ENCODE measurements at places on chromosomes 2 and 18. TPM values are rescaled to one million over a fixed set of nuclear protein-coding genes. Genes with fewer than 3 reads are reported as not detected.

- DNase-seq = peak; percentile 85
Observed at GRCh38 chr2:202780514-202781021, 91.0 kb downstream of the ICA1L start.

DNA sequence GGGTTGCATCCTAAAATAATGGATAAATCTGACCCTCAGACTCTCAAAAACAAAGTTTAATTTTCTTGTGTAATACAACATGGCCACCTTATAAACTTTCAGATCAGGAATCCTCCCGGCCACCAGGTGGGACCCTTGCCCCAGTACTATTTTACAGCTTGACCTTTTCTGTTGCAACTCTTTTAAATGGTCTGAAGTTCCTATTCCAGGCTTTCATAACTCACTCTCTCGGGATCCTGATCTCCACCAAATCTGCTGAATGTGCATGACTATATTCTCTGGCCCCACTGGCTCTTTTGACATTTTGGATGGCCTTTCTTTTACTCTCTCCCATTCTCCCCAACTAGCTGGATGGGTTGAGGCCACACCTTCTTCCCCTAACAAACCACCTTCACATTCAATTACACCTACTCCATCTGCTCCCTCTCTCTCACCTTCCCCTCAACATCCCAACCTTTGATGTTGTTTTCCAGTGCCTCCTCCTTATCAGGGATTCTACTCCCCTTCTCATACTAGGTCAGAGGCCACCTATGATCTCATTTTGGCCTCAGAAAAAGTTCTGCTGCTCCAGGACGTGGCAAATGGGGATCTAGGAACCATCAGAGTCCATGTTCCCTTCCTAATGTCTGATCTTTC lies 70.8 kb downstream of the SESTD1 start:
- no peak for DNase-seq

DNA sequence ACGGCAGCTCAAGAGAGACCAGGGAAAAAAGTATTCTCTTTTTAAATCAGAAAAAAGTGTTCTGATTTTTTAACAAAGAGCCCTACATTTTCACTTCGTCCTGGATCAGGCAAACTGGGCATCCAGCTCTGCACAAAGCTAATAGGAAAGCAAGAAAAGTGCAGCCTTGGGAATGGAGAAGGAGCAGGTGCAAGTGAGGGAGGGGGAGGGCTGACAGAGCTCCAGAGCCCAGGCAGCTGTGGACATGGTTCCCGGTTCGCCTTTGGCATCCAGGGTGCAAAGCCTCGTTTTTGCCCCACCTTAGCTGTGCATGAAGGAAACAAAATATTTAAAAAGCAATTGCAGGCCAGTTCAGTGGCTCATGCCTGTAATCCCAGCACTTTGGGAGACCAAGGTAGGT lies 82.2 kb downstream of the FAM124B start:
- DNase-seq = no peak

DNA sequence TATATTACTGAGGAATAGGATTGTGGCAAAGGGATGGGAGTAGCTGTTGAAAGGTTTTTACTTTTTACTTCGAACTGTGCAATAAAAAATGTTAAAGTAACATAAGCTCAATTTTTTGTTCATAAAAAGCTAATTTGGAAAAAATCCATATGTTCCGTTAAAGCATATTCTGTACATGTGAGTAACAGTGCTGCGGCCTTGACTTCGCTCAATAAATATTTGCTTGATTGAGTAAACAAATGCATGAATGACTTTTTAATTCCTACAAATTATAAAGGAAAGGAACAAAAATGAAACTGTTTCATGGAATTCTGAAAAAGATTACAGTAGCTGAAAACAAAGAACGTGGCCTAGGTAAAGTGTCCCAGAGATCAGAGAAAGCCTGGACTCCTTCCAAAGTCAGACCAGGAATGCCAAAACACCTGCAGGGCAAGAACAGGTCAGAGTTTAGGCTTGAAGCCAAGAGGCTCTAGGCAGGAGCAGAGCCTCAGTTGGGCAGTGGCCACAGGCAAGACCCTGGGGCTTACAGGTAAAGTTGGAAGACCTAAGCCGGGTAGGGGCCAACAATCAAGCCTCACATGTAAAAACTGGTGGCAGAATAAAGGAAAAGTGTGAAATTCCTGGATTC lies 44.3 kb upstream of the FIGN start:
- no peak for DNase-seq

DNA sequence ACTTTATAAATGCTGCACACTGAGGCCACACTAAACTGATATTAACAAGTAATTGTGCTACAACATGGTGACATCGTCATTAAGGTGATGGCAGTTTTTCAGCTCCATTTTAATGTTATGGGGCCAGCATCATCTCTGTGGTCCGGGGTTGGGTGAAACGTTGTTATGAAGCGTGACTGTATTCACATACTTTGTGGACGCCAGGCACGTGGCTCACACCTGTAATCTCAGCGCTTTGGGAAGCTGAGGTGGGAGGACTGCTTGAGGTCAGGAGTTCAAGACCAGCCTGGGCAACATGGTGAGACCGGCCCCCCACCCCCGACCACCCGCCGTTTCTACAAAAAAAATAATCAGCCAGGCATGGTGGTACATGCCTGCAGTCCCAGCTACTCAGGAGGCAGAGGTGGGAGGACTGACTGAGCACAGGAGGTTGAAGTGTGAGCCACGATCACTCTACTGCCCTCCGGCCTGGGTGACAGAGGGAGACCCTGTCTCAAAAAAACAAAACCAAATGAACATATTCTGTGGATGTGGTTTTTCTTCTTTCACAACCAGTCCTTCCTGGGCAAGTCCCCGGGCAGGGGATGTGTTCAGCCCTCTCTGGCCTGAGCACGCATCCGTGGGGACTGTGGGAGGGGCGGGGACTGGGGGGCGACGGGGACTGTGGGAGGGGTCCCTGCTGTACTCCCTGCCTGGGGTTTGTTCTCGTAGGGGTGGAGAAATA lies 12.9 kb upstream of the GAL3ST2 start:
- DNase-seq = no peak

DNA sequence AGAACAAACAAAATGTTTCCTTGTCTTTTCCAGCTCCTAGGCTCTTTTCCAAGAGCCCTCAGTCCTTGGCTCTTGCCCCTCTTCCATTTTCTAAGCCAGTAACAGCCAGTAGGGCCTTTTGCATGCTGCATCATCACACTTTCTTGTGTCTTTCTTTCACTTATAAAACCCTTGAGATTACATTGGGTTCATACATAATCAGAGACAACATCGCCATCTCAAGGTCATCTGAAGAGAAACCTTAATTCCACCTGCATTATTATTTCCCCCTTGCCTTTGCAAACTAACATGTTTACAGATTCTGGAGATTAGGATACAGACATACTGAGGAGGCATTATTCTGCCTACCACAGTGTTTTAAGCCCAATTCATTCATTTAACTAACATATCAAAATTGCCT lies 697.3 kb downstream of the TRIB2 start:
- DNase-seq = no peak

- DNase-seq = no peak
Observed at GRCh38 chr2:240814280-240814679, 5.7 kb downstream of the KIF1A start.

DNA sequence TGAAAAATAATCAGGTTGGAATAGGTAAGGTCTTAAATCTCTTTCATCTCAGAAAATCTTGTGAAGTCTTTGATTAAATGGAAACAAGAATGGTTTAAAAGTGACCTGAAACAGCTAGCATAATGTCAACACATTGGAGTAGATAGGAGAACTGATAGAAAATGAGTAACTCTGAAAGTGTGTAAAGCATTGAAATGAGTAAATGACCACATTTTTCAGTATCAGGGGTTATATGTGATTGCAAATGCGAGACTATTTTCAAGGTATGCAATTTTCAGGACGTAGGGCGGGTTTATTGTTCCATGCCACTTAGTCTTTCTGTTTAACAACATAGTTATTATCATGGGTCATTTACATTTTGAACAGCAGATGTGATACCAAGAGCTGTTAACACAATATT lies 1383.2 kb downstream of the LRP1B start:
- no peak for DNase-seq

- no peak for DNase-seq
Observed at GRCh38 chr18:75115514-75115913, 93.4 kb downstream of the PTGR3 start.

GRCh38 chr18:36817039-36817438 lies 11.8 kb downstream of the TPGS2 start:
- no peak for DNase-seq

GRCh38 chr2:23566241-23567142 lies 181.5 kb downstream of the KLHL29 start:
- DNase-seq = peak; percentile 32

DNA sequence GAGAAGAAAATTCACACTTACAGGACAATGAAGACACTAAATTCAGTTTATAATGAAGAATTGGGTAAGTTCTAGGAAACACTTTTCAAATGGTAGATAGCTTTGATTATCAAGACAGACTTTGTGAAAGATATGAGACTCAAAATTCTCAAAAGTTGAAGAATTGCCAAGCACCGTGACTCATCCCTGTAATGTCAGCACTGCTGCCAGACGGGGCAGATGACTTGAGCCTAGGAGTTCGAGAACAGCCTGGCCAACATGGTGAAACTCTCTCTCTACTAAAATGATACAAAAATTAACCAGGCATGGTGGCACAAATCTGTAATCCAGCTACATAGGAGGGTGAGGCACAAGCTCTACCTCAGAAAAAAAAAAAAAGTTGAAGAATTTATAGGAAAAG lies 1820.1 kb upstream of the LRRTM1 start:
- DNase-seq = no peak

DNA sequence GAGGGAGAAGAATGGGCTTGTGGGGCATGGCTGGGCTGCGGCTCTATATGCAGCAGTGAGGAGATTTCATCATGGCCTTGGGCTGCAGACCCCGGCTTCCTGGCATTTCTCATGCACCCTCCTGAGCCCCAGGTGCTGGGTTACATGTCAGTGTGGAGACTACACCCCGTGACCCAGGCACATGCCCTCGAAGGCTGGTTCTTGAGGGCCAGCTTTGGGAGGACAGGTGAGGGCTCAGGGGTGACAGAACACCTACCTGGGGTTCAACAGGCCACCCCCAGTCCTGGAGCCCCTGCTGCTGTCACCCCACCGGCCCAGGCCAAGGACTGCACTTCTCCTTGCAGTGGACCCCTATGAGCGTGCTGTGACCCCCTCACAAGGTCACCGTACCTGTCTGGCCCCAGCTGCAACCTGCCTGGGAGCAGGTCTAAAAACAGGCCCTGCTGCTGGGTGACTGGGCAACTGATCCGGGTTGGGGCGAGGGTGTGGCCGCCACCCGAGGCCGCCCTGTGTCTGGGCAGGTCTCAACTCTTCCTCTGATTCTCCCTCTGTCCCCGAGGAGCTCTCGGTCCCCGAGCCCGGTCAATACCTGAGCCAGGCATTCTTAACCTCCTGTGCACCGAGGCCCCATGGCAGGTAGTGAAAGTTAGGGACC lies 94.8 kb upstream of the OTOS start:
- no peak for DNase-seq

The RPL31 gene
- 938 TPM for total RNA-seq

The UGT1A4 gene
- not detected for total RNA-seq

The RIT2 gene
- not detected for total RNA-seq

The FBXO36 gene
- total RNA-seq = 2.2 TPM
